ENCODE measurements at places on chromosomes 3 and 15.

GRCh38 chr3:108474581-108474980, 35.8 kb downstream of the MYH15 start:
- DNase-seq = no peak

GRCh38 chr15:92958105-92958504, 58.0 kb downstream of the CHD2 start:
- DNase-seq = peak; percentile 76

GRCh38 chr3:13276438-13277195, 143.5 kb downstream of the NUP210 start:
- no peak for DNase-seq

- no peak for DNase-seq
Observed at GRCh38 chr3:167467848-167468611, 5.8 kb downstream of the SERPINI2 start.

- no peak for DNase-seq
Observed at GRCh38 chr3:108548304-108548703, 37.9 kb upstream of the MYH15 start.

DNA sequence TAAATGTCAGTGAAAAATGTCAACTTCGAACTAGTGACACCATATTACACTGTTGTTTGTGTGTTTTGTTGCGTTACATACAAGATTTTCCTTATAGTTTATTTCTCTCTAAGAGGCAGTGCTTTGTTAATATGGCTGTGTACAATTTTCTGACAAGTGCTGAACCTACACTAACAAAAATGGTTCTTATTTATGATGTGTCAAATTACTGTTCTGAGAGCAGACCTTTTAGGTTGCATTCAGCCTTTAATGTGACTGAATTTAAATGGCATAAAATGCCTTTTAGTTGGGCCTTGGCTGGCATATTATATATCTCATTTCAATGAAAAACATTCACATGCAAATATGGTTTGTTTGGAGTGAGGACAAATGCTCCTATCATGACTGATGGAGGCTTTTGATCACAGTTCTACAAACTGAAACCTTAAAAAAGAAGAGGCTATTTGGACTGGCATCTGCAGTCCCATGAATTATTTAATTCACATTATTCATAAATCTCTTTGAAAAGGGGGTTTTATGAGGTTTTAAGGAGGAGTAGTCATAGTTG, 750.6 kb downstream of the CADM2 start:
- DNase-seq = no peak

DNA sequence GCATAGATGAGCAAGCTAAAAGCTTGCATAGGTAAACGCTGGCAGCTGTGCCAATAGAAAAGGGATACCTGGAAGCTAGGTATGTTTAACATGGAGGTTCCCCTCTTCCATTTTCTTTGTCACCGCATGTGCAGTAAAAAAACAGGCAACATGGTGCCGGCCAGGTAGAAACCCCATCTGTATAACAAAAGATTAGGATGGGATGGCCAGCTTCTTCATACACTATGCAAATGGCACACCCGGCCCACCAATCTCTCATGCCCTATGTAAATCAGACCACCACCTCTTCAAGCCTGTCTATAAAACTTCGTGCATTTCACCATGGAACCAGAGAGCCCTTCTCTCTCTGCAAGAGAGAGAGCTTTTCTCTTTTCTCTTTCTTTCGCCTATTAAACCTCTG, 224.3 kb upstream of the P2RY1 start:
- no peak for DNase-seq

DNA sequence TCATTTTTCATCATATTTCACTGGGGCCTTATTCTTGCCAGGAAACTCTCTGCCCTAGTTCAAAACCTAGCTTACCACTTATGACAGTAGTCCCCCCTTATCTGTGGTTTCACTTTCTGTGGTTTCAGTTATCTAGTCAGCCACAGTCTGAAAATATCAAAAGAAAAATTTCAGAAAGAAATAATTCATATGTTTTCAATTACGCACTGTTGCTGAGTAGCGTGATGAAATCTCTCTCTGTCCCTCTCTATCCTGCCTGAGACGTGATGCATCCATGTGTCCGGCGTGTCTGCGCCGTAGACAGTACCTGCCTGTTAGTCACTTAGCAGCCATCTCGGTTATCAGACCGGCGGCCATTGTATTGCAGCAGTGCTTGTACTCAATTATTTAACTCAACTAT, 369.9 kb upstream of the MCTP2 start:
- DNase-seq = no peak

DNA sequence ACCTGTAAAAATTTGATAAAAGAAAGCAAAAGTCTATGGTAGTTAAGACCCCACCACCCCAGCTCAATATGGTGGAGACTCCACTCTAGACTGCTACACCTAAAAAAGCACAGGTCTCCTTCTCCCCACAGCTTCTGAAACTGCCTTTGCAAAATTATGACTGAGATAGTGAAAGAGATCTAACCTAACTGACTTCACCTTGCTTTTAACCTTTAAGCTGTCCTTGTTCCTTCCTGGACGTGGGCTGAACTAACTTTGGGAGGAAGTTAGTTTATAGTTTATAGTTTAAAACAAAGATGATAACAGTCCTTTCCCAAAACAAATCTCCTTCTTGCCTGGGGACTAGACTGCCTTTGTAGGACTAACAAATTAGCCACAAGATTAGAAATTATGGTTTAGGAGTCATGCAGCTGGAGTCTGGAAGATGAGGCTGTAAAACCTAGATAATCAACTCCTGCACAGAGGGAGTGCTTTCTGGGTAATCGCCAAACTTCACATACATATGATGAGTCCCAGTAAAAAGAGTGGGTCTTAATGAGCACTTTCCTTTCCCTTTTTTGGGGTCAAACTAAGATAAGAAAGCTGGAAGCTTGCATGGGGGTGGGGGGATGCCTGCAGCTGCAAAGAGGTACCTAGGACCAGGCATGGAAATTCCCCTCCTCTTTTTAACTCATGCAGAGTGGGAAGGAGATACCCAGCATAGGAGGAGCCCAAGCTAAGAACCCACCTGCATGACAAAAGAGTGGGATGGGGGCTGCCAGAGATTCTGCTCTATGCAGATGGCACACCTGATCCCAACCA, 17.5 kb downstream of the CCR8 start:
- DNase-seq = no peak

DNA sequence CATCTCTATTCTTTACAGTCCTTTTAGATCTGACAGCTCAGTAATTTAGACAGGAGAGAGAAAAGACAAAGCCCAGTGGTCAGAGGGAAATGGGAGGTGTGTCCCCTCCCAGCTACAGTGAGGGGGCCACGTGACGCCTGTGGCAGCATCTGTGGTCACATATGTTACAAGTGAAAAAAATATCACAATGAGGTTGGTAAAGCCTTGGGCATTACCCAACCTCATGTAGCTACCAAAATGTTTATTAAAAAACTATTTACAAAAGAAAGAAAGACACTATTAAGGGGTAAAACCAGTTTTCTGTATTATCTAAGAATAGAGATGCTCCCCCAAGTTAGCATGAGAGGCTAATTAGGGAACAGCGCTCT, 42.9 kb upstream of the PLCL2 start:
- peak; percentile 23 for DNase-seq

DNA sequence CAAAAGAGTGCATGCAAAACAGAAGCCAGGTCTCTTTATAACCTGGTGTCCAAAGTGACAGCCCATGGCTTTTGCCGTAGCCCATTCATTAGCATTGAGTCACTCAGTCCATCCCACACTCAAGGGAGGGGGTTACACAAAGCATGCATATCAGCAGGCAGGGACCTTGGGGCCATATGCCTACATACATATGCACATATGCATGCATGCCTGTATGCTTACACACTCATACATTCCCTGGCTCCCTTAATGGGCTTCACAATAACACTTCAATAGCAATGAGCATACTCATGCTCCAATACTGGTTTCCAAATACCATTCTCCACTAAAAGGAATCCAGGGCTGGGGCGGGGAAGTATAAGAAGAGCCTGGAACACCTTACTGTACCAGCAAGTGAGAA, 22.0 kb downstream of the TRPM1 start:
- DNase-seq = no peak

DNA sequence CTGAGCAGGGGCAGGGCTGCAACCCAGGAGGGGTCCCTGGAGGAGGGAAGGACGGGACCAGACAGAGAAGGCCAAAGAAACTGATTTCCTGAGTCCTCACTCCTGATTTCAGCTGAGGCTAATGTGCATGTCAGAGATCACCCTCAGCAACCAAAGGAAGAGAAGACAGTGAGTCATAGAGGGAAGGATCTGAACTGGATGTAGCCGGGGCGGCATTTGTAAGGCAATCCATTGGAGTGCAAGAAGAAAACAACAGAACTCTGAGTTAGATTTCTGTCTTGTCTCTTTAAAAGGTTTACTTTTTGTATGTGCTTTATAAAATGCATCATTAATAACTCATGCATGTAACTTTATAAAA, 105.3 kb upstream of the AGBL1 start:
- no peak for DNase-seq

DNA sequence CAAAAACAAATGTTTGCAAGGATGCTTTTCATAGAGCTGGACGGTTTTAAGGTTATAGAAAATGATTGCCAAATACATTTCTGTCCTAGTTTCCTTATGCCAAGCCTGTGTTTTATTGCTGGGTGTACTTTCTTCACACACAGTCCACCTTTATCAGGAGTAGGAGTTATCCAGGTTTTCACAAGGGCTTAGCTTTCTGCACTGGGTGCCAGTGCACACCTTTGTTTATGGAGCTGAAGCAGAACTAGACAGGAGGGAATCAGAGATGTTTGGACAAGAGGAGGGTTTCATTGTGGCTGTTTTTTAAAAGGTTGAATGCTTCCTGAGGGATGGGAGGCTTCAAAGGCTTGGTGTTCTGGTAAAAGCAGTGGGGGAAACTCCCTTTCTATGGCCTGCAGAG, 29.5 kb upstream of the FAM3D start:
- DNase-seq = no peak

GRCh38 chr3:195690951-195691350, 29.8 kb upstream of the MUC20 start:
- DNase-seq = no peak

- no peak for DNase-seq
Observed at GRCh38 chr15:37087131-37087588, 13.2 kb downstream of the MEIS2 start.

- DNase-seq = no peak
Observed at GRCh38 chr15:67199391-67199790, 55.1 kb downstream of the AAGAB start.

GRCh38 chr15:73560501-73561117, 72.6 kb downstream of the NPTN start:
- peak; percentile 14 for DNase-seq

DNA sequence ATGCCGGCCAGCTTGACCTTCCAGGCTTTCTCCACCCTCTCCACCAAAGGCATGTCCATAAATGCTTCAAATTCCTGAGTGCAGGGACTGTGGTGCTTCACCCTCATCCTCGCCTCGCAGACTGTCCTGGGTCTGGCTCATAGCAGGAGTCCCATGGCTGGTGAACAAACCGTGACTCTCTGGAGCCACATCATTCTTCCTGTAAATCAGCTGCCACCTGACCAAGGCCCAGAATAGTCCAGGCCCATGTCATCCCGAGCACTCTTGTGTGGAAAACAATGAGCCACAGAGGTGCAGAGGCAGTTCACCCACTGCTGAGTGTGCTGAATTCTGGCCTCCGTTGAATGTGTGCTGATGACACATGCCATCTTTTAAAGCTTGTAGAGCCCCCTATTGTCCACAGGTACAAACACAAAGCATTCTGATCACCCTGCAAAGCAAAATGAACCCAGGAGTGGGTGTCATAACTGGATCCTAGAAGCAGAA, 68.6 kb downstream of the ABHD5 start:
- DNase-seq = no peak

GRCh38 chr15:40251486-40252140, 12.8 kb downstream of the PAK6 start:
- no peak for DNase-seq

DNA sequence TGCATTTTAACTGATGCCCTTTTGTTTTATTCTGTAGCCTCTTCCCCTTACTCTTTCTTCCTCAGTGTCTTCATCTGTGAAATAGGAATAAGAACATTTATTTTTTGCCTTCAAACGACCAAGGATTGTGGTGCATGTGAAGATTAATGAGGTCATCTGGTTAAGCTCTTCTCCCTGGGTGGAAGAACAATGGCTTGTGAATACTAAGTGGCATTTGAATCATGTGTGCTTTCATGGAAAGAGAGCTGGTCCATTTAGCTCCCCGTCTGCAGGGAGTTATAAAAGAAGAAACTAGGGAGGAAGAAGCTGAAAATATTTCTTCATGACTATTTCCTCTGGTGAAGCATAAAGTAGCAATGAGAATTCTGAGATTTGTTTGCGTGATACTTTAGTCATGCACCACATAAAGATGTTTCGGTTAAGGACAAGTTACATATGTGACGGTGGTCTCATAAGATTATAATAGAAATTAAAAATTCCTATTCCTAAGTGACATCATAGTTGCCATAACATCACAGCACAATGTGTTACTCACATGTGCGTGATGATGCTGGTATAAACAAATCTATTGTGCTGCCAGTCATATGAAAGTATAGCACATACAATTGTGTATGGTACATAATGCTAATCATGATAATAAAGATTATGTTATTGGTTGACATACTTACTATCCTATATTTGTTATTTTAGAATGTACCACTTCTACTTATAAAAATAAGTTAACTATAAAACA, 374.3 kb downstream of the RBMS3 start:
- DNase-seq = no peak

DNA sequence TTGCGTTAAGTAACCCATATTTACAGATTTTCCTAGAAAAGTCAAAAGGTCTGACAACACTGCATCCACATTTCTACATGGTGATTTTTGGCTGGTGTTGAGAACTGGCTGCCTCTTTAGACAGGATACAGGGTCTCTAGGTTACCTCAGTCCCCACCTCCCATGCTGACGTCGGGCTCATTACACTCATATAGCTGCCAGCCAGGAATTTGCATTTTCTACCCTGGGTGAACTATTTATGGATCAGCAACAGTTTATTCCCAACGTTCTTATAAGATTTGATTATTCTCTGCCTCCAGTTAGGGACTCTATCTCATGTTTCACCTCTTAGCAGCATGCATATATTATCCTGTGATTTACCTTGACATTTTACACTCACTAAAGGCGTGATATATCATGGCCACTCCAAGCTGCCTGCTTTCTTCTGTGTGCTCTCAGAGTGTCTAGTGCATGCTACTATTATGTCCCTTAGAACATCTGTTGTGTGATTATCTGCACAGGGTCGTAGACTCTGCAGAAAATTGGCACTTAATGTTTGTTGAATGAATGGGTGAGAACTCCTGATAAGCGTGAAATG, 49.0 kb downstream of the CLDN11 start:
- no peak for DNase-seq

GRCh38 chr15:92810418-92811138, 89.5 kb upstream of the CHD2 start:
- DNase-seq = peak; percentile 48

- no peak for DNase-seq
Observed at GRCh38 chr3:157360044-157360443, 76.6 kb upstream of the PTX3 start.

- DNase-seq = no peak
Observed at GRCh38 chr3:166522017-166522416, 684.8 kb upstream of the BCHE start.

DNA sequence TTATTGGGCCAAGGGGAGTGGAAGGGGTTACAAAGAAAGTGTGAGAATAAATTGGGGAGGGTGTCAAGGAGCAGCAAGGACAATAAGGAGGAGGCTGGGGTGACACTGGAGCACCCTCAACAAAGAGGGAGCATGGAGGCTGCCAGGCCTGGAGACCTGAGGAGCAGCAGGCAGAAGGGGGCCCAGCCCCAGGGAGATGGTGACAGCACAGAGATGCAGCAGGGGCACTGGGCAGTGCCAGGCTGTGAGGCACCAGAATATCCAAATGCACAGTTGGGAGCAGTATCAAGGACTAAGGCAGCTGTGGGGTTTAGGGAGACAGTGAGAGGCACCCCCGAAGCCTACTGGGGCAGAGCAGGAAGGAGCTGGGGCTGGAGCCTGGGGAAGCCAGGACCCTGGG, 19.4 kb upstream of the ALAS1 start:
- DNase-seq = no peak

Measured in stimulated activated CD4-positive, alpha-beta T cell treated with anti-CD3 and anti-CD28 coated beads, Interleukin-4, amount 100 ng/mL, for 24 hours (primary cell).